GM03348 (cell line): ENCODE measurements at places on chromosomes 1 and 21.

- peak; percentile 90 for DNase-seq
Observed at GRCh38 chr1:15027515-15027986, 126.0 kb upstream of the TMEM51 start.

- DNase-seq: no peak
Observed at GRCh38 chr1:110637475-110637874, 31.3 kb upstream of the KCNA2 start.

DNA sequence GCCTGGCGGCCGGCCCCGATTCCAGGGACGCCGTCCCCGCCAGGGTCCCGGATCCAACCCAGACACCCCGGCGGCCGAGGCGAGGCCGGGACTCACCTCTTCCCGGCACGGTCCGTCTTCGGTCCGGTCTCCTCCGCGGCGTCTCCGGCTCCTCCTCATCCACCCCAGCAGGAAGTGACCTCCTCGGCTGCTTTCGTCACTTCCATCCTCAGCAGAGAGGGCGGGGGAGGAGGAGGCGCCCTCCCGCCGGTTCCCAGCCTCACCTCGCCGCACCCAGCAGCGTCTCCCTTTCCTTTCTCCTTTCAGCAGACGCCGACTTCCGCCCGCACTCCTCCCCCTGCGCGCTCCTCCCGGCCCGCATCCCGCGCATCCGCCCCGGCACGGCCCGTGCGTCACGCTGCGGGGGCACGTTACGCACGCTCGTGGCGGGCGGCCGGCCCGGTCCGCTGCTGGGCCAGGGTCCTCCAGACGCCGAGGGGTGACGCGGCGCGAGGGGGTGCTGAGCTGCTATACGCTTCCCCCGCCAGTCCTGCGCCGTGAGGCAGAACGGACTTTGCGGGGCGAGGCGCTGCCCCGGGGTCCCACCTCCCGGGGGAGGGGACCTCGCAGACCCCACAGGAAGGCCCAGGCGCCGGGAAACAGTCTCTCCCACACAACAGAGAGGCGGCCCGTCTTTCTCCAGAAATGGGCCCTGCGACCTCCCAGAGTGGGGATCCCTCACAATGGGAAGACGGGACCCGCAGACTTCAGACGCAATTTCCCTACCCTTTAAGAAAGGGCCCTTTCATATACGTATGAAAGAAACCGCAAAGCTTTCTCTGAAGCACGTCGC is at the start of gene ETV3:
Gene ETV3 (minus strand): TSS at position 176 of the 832 bp plus-strand sequence. CDS start 2,043 bp downstream, outside the sequence.
- peak; percentile 97 for DNase-seq

DNA sequence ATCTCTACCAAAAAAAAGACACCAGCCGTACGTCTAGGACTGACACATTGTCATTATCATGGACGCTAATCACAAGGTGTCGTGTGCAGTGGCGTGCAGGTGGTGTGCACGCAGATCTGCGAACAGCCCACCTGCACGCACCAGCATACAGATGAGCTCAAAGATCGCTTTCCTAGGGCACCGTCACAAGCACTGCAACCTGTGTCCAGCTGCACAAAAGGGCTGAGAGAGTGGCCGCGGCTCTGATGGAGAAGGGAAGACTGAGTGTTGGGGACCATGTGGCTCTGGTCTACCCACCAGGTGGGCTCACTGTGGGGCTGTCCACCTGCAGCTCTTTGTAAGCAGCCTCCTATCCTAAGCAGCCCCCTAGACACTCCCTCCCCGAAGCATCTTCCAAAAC is 50.9 kb downstream of the S100B start:
- no peak for DNase-seq

DNA sequence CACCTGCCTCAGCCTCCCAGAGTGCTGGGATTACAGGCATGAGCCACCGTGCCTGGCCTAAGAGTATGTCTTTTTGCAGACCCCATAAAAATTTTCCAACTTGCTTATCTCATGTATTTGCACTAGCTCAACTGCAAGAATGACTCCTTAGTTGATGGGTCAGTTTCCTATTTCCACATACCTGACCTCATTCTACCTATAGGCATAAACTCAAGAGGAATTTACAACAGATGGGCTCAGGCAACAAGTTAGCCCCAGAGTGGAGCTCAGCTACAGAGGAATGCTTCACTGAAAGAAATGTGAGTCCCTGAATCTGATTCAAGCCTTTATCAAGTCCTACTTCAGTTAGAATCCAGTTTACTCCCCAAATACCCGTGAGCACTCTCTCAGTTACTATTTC is 5.3 kb upstream of the SLC37A1 start:
- DNase-seq: no peak

DNA sequence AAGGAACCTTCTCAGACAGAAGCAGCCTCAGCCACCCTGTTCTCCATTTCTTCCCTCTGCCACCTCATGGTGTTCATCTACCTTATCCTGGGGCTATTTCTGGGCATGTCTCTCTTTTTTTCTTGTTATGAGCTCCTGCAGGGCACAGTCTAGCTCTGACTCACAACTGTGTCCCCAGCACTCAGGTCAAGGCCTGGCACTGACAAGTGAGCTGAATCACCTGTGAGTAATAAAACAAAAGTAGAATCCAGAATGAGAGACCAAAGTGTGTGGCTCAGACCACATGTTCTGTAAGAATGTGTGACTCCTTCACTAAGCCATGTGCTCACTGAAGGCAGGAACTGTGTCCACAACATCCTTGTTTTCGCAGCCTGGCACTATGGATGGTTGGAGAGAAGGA is 23.2 kb downstream of the C1orf94 start:
- DNase-seq: peak; percentile 29

GRCh38 chr1:66271904-66272254 is 262.1 kb upstream of the SGIP1 start:
- DNase-seq: peak; percentile 52

GRCh38 chr1:224170343-224170742 is 12.7 kb upstream of the DEGS1 start:
- no peak for DNase-seq

GRCh38 chr1:153789478-153790034 is 14.3 kb downstream of the SLC27A3 start:
- no peak for DNase-seq

- no peak for DNase-seq
Observed at GRCh38 chr1:58779801-58780382, 4.0 kb downstream of the JUN start.

DNA sequence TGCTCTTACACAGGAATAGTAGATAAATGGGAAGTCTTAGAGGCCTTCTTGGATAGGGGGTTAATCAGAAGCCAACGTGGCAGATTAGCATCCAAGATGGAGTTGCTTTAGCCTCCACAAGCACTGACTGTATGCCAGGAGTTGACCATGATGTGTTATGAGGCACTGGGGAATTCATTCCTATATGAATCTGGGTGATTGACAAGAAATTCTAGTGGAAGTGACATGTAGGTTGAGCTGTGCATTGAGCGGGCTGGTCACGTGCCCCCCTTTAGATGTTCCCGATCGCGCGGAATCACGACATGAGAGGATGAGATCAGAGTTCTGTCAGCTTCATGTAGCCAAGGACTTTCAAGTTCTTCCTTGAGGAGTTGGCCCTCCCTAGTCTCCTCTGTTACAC is 31.7 kb downstream of the GALNT2 start:
- no peak for DNase-seq

GRCh38 chr1:31373897-31374486 is 1.1 kb upstream of the FABP3 start:
- no peak for DNase-seq

DNA sequence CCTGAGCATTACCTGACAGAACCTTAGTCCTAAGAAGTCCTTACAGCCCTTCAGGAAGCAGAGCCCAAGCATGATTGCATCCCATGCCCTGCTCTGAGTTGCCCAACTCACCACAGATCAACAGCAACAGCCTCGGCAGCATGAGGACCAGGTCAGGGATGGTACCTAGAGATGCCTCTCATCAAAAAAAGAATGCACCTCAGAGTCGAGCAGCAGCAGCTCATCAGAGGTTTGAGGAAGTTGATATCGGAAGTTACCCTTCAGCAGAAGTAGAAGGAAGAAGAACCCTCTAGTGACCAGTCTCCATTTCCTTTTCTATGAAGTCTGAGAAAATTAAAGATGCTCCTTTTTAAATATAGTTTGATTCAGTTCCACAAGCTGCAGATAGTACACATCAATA is at the start of gene FCRL1:
Gene FCRL1 (minus strand): TSS at position 225 of the 400 bp plus-strand sequence. CDS start 83 bp downstream, at position 142.
- no peak for DNase-seq

DNA sequence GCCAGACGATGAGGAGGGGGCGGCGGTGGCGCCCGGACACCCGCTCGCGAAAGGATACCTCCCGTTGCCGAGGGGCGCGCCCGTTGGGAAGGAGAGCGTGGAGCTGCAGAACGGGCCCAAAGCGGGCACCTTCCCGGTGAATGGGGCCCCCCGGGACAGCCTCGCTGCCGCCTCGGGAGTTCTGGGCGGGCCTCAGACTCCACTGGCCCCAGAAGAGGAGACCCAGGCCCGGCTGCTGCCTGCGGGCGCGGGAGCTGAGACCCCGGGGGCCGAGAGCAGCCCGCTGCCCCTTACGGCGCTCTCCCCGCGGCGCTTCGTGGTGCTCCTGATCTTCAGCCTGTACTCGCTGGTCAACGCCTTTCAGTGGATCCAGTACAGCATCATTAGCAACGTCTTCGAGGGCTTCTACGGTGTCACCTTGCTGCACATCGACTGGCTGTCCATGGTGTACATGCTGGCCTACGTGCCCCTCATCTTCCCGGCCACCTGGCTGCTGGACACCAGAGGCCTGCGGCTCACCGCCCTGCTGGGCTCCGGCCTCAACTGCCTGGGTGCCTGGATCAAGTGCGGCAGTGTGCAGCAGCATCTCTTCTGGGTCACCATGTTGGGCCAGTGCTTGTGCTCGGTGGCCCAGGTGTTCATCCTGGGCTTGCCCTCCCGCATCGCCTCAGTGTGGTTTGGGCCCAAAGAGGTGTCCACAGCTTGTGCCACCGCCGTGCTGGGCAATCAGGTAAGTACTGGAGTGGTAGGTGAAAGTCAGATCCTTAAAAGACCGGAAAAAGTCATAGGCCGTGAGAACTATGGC is 588 bp downstream of the FLVCR1 start:
- peak; percentile 52 for DNase-seq

DNA sequence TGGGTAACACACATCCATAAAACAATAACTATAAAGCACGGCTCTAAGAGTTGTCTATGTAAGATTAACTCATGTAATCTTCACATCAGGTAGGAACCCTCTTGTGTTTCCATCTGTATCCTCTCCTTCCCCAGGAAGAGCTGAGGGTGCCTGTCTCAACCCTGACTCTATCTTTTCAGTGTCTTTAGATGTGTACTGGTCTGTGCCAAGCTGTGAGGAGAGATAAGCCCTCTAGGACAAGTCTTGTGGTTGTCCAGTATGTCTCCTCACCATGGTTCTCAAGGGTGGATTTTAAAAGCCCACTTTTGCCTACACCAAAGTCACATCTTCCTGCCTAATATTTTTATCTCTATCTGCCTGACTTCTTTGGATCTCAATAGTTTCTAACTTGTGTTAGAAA is 300.1 kb downstream of the KCNT2 start:
- no peak for DNase-seq

- DNase-seq: no peak
Observed at GRCh38 chr1:3514404-3514803, 59.9 kb downstream of the ARHGEF16 start.

GRCh38 chr21:44401386-44402160 is 48.2 kb downstream of the TRPM2 start:
- no peak for DNase-seq

DNA sequence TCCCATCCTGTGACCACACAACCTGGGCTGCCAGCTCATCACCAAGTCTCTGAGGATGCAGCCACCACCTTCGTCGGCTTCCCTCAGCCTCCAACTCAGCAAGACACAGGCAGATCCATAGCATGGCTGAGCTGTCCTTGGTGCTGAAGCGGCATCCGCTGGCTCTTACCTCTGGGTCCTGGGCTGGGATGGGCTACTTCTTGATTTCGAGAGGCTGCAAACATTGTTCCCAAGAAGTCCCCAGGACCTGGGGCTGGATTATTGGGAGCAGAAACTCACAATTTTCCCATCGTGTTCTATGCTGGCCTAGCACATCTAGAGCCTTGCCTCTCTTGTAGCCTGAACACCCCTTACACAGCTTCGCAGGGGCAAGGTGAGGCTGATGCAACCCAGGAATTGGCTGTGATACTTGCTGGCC is 24.9 kb upstream of the C1QA start:
- peak; percentile 64 for DNase-seq

GRCh38 chr1:155272466-155273342 is 600 bp downstream of the CLK2 start:
- peak; percentile 74 for DNase-seq

- DNase-seq: no peak
Observed at GRCh38 chr1:234656070-234656895, 46.3 kb upstream of the IRF2BP2 start.

- DNase-seq: no peak
Observed at GRCh38 chr1:32977546-32978087, 13.0 kb upstream of the RNF19B start.

- DNase-seq: no peak
Observed at GRCh38 chr21:24290151-24290833, 1317.0 kb downstream of the MRPL39 start.

- DNase-seq: no peak
Observed at GRCh38 chr1:12757836-12758235, 11.8 kb downstream of the CFAP107 start.

DNA sequence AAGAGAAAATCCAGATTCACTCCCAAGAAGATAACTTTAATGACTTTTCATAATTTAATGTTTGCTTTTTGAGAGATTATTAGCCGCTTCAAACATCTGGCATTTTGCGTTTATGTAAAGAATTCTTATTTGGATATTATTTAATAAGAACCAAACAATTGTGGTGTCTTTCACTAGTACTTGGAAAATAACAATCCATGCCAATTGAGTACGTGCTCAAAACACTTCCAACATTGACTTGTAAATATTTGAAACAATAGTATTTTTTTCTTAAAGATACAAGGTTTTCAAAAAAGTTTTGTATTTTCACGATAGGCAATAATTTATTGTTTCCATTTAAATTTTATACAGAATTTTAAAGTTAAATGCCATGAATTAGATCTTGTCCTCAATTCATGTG is 498.7 kb downstream of the AMY1C start:
- no peak for DNase-seq

DNA sequence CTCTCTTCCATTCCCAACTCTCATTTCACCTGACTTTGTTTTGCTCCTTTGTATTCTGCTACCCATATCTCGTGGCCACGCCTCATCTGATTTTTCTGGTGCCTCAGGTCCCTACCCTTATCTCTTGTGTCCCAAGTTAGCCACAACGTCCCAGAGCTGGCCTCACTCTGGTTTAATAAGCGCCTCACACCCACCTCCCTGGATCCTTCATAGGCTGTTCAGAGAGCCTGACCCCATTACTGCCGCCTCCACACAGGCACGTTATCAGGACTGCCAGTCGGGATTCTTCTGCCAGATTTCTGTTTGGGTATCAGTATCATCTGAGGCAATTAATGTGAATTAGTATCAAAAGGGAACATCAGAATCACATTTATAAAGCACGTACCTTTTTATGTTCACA is 34.7 kb upstream of the TMEM125 start:
- DNase-seq: no peak

GRCh38 chr21:38714039-38714817 is 91.5 kb upstream of the ETS2 start:
- no peak for DNase-seq

DNA sequence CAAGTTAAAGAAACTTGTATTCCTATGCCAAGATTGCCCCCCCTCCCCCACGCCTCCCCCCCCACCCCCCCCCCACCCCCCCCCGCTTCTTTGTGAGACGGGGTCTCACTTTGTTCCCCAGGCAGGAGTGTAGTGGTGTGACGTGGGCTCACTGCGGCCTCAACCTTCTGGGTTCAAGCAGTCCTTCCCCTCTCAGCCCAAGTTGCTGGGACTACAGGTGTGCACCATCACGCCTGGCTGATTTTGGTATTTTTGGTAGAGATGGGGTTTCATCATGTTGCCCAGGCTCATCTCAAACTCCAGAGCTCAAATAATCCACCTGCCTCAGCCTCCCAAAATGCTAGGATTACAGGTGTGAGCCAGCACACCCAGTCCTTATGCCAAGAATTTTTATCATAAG is 136.6 kb downstream of the POU2F1 start:
- no peak for DNase-seq

GRCh38 chr1:220905650-220906560 is 26.7 kb downstream of the HLX start:
- DNase-seq: no peak
